Stimulated activated CD4-positive, alpha-beta T cell treated with anti-CD3 and anti-CD28 coated beads, Interleukin-2, amount 100 ng/mL, for 48 hours (primary cell): ENCODE measurements at places on chromosomes 2 and 18.

- DNase-seq, result no peak
These were observed 50.7 kb upstream of the OTX1 start for GRCh38 chr2:62999905-63000304.

DNA sequence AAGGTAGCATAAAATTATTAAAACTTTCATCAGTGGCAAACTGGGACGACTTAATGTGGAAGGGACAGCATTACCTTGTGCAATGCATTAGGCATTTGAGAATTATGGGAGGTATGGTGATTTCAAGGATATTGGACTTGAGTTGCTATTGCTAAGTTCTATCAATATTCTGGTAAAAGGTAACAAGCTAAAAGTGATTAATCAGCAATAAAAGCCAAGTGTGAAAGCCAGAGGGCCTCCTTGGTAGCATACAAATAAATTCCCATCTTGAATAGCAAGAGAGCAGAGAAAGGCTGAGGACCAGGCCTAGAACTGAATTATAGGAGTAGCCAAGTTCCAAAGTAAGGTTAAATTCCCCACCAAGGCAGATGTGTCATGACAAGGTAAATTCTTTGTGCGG lies 74.2 kb upstream of the KCNH7 start:
- no peak for DNase-seq

DNA sequence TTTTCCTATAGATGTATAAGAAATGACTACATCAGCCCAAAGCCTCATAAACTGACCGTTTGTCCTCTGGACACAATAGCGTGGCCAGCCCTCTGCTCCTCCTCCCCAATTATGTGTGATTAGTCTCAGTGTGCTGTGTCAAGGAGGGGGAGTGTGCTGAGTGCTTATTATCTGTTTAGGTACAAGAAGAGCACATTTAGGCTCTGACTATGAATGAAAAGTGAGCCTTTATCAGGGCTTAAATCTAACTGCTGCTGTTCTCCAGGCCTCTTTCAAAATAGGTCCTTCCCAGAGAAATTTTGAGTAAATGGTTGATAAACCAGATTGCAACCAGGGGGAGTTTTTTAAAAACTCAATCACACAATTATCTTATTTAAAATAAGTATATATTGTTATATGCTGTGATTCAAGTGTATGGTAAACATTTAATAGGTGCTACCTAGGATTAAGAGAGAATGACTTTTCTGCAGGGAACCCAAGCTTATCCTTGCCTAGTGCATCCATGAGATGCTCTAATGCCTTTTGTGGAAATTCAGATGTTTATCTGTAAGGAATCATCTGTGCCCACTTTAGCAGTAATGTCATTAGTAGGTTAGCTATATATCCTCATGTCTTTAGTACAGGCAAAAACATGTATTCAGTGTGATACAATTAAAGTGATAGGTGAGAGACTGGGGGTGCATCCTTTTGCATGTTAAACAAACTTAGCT lies 168.7 kb upstream of the SIX3 start:
- no peak for DNase-seq

- no peak for DNase-seq
These were observed 40.9 kb downstream of the RBBP8 start for GRCh38 chr18:22974001-22974400.

DNA sequence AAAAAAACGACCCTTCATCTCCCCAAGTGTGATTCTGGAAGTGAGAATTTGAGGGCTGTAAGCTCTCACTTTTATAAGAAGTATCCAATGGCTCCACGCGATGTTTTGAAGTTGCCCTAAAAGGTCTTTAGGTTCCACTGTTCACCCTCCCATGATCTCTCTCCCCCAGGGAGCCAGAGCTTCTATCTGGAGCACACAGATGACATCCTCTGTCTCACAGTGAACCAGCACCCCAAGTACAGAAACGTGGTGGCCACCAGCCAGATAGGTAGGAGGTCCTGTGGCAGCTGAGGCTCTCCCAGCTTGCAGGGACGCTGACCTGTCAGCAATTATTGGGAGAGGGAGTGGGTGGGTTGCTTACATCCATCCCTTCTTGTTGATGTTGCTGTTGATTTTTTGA lies 97.8 kb downstream of the RTN4 start:
- no peak for DNase-seq

DNA sequence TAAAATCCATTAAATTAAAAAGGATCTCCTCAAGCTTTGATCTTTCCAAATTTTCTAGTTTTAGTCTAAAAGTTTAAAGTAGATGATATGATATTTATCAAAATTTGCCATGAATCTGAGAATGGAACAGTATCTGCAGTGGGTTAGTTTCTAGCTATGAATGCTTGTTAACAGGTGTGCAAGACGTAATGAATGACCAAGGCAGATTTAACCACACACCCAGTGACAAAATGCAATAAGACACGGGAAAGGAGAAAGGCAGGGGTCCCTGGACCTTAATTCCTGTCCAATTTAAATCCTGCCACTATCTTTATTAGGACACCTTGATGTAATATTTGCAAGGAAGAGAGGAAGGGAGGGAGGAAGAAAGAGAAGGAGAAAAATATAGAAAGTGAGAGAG lies 30.5 kb upstream of the PEX13 start:
- DNase-seq, result no peak

DNA sequence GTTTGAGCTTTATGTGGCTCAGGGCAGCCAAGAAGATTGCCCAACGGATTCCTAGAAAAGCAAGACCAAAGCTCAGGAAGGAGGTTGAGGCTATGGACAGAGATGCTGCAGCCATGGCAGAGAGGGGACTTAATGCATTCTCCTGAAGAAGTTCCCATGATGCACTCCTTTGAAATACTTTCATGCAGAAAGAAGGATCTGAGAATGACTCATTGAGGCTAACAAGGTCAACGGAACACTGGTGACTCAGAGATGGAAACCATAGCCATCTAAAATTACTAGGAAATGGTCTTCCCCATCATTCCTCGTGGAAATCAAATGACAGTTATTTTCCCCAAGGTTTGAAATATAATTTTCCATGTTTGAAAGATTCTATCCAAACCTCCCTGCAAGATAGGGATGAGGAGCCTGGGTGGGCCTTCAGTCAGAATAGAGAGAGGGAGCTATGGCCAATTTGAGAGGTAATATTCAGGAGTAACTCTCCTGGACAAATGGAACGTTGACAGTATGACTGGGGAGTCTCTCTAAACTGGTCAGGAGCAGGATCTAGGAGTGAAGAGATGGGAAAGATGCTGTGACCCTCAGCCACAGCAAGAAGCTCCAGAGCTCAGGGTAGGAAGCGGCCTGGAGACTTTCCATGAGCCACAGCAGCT lies 63.0 kb downstream of the REEP1 start:
- no peak for DNase-seq

DNA sequence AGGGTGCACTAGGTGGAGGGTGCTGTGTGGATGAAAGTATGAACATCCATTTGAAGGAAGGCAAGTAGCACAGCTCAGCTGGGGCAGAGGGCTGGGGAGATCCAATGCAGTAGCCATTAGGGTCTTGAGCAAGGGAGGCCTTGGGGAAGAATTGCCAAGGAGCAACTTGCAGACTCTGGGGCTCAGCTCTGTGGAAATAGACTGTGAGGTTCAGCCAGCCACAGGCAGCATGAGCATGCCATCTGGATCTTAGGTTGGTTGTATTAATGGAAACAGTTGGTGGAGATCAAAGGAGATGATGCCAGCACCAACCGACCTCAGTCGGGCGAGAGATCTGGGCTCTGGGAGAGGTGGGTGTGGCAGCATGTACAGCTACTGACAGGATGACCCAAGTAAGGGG lies 5.6 kb downstream of the ZAP70 start:
- DNase-seq, result no peak

GRCh38 chr2:63581298-63581961 lies 6.8 kb downstream of the WDPCP start:
- DNase-seq, result no peak

DNA sequence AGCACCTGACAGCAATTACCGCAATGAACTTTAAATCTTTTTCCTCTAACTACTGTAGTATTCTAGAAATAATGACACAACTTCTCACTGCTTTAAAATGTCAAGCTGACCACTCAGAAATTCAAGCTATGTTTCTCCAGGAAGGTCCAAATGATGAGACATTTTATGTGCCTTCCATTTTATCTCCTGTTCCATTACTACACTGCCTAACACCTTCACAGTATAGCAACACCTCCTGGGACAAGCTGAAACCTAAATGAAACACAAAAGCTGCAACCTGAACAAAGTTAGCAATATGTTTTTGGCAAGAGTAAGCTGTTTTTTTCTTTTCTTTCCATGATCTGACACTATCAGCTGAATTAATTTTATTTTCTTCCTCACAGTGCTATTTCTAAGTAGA lies 81.9 kb downstream of the IKZF2 start:
- DNase-seq, result no peak

- no peak for DNase-seq
These were observed 33.2 kb upstream of the NAB1 start for GRCh38 chr2:190615555-190616200.

- no peak for DNase-seq
These were observed 247.9 kb upstream of the SYT4 start for GRCh38 chr18:43525169-43525568.

DNA sequence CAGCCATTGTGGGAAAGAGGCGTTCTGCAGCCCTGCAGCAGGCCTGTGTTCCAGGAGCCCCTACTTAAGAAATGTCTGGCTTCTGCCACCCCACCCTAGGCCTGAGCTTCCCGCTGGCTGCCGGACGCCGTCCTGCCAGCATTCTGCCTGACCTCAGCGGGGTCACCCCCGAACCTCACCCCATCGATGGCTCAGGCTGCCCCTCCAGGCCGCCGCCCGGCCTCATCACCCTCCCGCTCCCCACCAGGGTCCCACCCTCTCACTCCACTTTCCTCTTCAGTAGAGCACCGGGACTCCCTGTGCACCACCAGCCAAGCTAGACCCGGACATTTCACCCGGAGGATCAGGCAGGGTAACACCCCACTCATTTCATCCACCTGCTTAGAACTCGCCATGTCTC lies 73.6 kb upstream of the SALL3 start:
- DNase-seq, result no peak

- no peak for DNase-seq
These were observed 50.2 kb upstream of the FHL2 start for GRCh38 chr2:105449076-105449475.

- no peak for DNase-seq
These were observed 249.1 kb upstream of the SIX2 start for GRCh38 chr2:45258311-45258710.

DNA sequence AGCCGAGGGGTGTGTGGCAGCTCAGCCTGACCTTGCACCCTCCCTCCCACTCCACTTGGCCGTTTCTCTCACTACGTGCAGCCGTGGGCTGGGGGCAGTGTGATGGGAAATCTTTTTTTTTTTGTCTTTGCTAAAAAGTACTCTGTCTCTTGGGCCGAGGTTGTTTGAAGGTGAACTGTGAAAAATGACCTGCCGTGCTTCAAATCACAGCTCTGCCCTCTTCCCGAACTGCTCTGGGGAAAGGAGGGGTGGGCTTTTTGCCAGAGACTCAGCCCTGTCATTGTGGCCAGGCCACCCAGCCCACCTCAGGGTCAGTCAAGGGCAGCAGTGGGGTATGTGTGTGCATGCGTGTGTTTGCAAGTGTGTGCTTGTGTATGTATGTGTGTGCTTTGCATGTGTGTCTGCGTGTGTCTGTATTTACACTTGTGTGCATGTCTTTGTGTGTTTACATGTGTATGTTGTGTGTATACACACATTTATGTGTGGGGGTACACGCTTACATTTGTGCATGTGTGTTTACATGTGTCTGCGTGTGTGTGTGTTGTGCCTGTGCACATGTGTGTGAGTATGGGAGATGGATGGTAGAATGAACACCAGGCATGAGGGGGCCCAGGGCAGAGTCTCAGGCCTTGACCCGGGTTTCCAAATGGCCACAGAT lies 61.3 kb upstream of the HAAO start:
- DNase-seq, result no peak

- DNase-seq, result no peak
These were observed 175.6 kb downstream of the MC4R start for GRCh38 chr18:60196836-60197606.

GRCh38 chr2:120861191-120861575 lies 125.5 kb downstream of the GLI2 start:
- DNase-seq, result no peak

GRCh38 chr2:210475706-210476105 lies 853 bp downstream of the LANCL1 start:
- DNase-seq, result no peak

DNA sequence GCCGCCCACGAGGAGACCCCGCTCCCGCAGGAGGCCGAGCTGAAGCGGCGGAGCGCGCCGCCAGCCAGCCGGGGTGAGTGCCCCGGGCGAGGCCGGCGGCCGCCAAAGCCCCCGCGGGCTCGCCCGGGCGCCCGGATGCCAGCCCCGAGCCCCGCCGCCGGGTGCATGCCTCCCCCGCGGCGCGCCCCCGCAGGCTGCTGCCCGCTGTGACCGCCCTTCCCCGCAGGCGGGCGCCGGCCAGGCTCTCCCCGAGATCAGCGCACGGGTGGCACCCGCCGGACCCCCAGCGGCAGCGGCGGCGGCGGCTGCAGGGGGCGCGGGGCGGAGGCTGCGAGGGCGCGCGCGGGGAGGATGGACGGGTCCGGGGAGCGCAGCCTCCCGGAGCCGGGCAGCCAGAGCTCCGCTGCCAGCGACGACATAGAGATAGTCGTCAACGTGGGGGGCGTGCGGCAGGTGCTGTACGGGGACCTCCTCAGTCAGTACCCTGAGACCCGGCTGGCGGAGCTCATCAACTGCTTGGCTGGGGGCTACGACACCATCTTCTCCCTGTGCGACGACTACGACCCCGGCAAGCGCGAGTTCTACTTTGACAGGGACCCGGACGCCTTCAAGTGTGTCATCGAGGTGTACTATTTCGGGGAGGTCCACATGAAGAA lies 470 bp downstream of the KCNF1 start:
- DNase-seq, result no peak

DNA sequence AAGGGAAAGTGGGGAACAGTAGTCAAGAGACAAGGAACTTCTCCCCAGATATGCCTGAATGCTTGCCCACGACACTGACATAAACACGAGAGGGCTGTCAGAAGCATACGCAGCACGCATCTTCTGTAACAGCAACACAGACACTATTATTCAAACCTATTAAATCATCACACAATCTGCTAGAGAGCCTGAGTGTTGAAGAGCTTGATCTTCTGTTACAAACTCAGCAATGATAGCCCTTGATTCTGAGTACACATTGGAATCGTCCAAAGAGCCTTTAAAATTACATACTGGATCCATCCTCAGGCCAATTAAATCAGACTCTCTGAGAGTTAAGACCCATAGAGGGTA lies 111.6 kb downstream of the ZNF521 start:
- DNase-seq, result no peak

DNA sequence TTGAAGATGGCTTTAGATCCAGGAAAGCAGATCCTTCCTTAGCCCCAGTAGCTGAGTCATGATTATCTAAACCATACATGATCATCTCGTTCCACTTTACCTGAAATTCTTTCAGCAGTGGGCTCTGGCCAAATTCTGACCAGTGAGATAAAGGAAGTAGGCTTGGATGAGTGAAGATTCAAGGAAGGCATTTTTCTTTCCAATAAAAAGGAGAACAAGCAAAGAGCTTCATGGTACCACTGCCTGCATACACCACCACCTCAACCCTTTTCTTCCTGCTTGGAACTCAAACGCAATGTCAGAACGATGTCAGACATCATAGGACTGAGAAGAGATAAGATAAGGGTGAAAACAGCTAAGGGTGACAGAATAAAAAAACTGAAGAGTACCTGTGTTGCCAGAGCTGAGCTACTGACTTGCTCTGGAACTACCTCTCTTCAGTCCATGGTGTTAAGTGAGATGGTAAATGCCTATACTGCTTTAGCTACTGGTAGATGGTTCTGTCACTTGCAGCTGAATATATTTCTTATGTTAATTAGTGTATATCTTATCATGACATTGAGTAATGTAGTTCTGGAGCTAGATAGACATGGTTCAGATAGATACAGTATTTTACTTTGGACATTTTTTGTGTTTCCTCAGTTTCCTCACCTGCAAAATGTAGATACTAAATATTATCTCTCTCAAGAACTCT lies 58.7 kb upstream of the ACVR1 start:
- no peak for DNase-seq
